OCI-LY7 (cell line): ENCODE measurements at places on chromosomes 5 and 9. TPM values are rescaled to one million over a fixed set of nuclear protein-coding genes. Genes with fewer than 3 reads are reported as not detected.

WDR38 gene
- not detected in 2 replicates for total RNA-seq

STK32A gene
- total RNA-seq, result not detected in 2 replicates

LMAN2 gene
- 103 and 116 TPM in 2 replicates for total RNA-seq

CNTNAP3B gene
- not detected in 2 replicates for total RNA-seq

SLC25A2 gene
- 0.70 and 1.6 TPM in 2 replicates for total RNA-seq

DPP7 gene
- total RNA-seq, result 154 TPM in 2 replicates

KIAA0825 gene
- 0.09 and 0.19 TPM in 2 replicates for total RNA-seq

PTPRD gene
- not detected in 2 replicates for total RNA-seq

INSL6 gene
- total RNA-seq, result not detected in 2 replicates

PCDHB16 gene
- not detected in 2 replicates for total RNA-seq

RGMB gene
- 11.2 and 15.0 TPM in 2 replicates for total RNA-seq

KCNN2 gene
- not detected in 2 replicates for total RNA-seq

TAF1L gene
- 0.06 TPM in 1 of 2 replicates, not detected in the other for total RNA-seq

CA9 gene
- total RNA-seq, result not detected in 2 replicates

CCNH gene
- 75.9 and 76.9 TPM in 2 replicates for total RNA-seq

PCDHB12 gene
- total RNA-seq, result not detected in 2 replicates

PCDHGA10 gene
- total RNA-seq, result 3.4 and 3.9 TPM in 2 replicates

PCDHGA7 gene
- total RNA-seq, result 5.6 TPM in 2 replicates

UBTD2 gene
- 19.4 and 19.8 TPM in 2 replicates for total RNA-seq

KIF4B gene
- not detected in 2 replicates for total RNA-seq

NUTM2G gene
- total RNA-seq, result not detected in 2 replicates

SYK gene
- 175 and 201 TPM in 2 replicates for total RNA-seq

ADGRV1 gene
- not detected in 2 replicates for total RNA-seq

DDX4 gene
- not detected in 2 replicates for total RNA-seq

IFNA21 gene
- total RNA-seq, result not detected in 2 replicates

CCDC192 gene
- not detected in 2 replicates for total RNA-seq

ABO gene
- not detected in 2 replicates for total RNA-seq

CER1 gene
- total RNA-seq, result not detected in 2 replicates

ASPN gene
- total RNA-seq, result not detected in 2 replicates

ZNG1F gene
- 25.8 and 28.6 TPM in 2 replicates for total RNA-seq

NELFB gene
- total RNA-seq, result 74.8 and 76.1 TPM in 2 replicates

ARL10 gene
- 0.04 and 0.06 TPM in 2 replicates for total RNA-seq

AHRR gene
- total RNA-seq, result 1.4 and 2.2 TPM in 2 replicates

PROB1 gene
- 4.6 and 5.9 TPM in 2 replicates for total RNA-seq

FOXD4L4 gene
- 0.53 and 1.5 TPM in 2 replicates for total RNA-seq

ANKRD31 gene
- total RNA-seq, result 0.13 TPM in 1 of 2 replicates, not detected in the other

SAXO1 gene
- total RNA-seq, result 0.63 TPM in 1 of 2 replicates, not detected in the other

DBH gene
- not detected in 2 replicates for total RNA-seq

GPR151 gene
- total RNA-seq, result not detected in 2 replicates

PCDHB5 gene
- total RNA-seq, result not detected in 2 replicates

NR5A1 gene
- total RNA-seq, result not detected in 2 replicates

IFNE gene
- not detected in 2 replicates for total RNA-seq

C5orf52 gene
- total RNA-seq, result not detected in 2 replicates

ALDH1A1 gene
- not detected in 2 replicates for total RNA-seq

PCDHAC2 gene
- not detected in 2 replicates for total RNA-seq

PCDHA9 gene
- total RNA-seq, result not detected in 2 replicates
